ENCODE measurements at places on chromosomes 12 and 14.
A peak's percentile ranks its signal among the peaks of the same experiment; 100 is the strongest.

- no peak for DNase-seq
Measured at GRCh38 chr12:90024262-90024661, 315.6 kb upstream of the ATP2B1 start.

DNA sequence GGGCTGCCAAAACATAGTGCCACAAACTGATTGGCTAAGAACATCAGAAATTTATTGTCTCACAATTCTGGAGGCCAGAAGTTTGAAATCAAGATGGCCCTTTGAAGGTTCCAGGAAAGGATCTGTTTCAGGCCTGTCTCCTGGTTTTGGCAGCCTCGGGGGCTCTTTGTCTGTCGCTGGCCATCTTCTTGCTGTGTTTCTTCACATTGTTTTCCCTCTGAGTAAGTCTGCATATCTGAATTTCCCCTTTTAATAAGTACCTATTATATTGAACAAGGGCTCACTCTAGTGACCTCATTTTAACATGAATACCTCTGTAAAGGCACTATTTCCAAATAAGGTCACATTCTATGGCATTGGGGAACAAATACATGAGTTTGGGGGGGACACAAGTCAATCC lies 467.1 kb upstream of the MGAT4C start:
- DNase-seq: no peak

DNA sequence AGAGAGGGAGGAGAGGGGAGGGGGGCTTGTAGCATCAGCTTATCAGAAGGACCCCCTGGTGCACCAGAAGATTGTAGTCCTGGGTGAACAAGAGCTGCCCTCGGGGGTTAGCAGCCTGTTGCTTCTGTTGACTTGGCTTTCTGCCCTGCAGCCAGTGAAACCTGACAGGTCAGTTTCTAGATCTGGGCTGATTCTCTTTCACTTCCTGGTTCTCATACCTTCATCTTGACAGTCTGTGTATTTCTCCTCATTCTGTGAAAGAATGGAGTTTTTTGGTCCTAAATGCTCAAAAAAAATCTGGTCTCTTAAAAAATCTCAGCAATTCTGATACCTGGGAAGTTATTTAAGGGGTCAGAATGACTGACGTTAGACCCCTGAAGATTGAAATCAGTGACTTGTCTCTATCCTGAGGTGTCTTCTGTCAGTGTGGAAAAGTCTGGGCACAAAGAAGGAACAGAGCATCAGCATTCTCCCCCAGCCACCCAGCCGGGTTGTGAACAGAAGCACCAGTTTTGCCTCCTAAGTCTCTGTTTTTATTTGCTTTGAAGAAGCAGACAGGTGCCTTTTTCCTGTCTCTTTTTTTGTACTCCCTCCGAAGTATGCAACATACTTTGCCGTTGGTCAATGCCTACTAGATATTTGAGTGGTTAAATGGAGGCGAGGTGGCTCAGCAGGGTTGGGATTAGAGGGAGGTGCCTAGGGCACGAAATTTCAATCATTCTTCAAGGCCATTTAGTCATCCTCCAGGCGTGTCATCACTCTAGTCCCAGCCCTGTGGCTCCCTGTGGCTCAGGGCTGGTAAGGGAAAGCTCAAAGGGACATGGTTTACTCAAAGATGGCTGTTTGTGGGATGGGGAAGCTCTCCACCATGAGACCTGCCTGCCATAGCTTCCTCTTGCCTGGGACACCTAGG lies 24.0 kb downstream of the TTC9 start:
- DNase-seq: peak; percentile 68

DNA sequence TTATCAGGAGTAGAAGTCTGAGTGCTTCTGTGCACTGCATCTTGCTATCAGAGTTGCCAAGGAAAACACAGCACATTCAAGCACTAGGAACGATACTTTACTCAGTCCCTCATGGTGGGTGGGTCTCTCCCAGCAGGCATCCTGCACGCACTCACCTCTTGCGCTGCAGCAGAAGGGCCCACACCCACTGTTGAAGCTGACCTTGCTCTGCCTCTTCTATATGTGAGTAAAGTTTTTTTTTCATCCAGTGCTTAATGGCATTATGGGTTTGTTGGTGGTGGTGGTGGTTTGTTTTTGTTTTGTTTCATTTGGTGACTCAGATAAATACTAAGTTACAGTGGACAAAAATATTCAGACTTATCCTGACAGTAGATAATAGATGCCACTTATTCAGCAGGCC lies 348.5 kb downstream of the EGLN3 start:
- no peak for DNase-seq

DNA sequence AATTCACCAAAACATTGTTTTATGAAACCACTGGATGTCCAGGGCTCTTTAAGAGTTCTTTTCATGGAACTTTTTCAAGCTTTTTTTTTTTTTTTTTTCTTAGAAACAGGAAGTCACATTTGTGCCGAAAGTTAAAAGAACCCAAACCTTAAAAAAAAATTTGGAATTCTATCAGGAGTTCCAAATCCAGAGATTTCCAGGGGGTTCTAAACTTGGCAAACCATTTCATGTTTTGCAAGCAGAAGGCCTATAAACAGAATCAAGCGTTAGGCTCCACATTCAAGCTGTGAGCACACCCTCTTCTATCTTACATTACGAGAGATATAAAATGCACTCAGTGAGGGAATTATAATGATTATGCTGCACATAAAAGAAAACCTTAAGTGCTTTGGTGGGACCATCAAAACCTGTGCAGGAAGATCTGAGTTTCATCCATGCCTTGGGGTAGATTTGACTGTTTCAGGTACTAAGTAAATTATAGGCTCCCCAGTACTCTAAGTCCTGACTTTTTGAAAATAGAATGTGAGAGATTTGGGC lies 154.8 kb upstream of the FAR2 start:
- DNase-seq: no peak

- no peak for DNase-seq
Measured at GRCh38 chr12:86174188-86174587, 82.0 kb downstream of the MGAT4C start.

DNA sequence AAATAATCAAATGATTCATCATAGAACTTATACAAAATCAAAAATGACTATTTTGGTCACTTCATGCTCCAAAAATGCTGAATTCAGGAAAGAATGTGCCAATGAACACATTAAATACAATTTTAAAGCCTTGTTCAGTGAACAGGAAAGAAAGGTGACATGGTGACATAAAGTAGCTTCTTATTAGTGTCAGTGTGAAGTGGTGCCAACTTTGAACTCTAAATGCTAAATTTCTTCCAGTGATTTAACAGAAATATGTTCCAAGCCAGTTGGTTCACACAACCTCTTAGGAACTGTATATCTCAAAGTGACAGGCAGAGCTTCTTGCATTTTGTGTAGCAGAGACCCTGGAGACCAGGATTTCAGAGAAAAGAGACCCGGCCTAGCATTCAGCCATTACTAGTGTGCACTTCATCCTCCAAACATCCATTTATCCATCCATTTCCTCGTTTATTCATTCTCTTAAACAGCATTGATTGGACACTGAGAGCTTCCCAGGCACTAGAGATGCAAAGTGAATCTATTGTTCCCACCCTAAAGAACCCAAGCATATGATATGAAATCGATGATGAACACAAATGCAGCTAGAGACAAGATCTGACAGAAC lies 95.2 kb downstream of the FAR2 start:
- no peak for DNase-seq

GRCh38 chr12:29104516-29104915 lies 44.6 kb upstream of the FAR2 start:
- no peak for DNase-seq

GRCh38 chr12:105351523-105351922 lies 21.0 kb downstream of the C12orf75 start:
- no peak for DNase-seq

DNA sequence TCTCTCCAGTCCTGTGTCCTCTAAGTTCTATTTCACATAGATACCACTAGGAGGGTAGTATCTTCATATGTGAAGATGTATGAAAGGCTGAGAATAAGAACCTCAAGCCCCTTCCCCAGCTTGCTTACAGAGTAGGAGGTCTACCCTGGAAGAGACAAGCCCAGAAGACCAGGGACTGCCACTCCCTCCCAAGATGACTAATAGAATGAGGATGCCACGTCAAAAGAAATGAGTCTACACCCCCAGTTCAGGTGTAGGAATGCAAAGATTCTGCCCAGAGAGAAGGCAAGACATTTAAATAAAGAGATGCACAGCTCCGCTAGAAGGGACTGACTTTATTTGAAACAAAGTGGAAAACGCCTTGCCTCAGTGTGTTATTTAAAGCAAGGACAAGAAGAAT lies 1006.0 kb upstream of the USP15 start:
- no peak for DNase-seq

DNA sequence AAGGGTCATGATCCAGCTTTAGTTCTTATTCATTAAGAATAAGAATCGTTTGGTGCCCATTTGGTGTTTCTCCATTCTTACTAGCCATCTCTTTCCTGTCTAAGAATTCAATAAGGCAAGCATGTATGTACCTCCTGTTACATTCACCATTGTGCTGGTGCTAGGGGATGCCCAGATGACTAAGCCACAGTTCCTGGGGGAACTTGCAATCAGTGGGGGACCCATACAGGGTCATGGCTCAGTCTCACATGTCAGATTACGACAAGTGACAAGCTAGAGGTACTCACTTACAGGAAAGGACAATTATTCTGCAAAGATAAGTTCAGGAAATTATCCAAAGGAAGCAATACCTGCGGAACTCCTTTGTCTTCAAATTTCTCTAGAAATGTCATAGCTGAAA lies 125.4 kb downstream of the STXBP6 start:
- no peak for DNase-seq

DNA sequence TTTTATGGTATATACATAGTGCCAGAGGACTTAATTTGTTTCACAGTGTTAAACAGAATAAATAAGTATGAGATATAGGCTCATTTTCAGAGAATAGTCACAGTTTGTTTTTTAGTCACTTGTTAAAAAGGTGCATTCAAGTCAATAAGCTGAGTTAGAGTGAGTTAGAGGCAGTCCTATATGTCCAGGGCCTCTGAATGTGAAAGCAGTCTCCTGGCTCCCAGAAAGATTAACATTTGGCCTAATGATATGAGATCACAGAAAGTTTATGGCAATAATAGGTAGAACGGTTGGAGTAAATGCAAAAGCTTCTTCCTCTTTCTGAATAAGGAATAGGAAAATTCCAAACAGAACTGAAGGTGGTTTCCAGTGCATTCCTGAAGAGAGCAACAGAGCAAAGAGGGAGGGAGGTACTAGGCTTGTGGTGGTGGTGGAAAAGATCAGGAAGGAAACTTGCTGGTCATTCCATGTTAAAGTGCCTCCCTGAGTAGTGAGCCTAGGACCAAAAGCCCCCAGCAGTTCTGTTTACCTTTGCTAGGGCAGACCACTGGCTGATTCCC lies 54.4 kb downstream of the SLC38A4 start:
- no peak for DNase-seq

- DNase-seq: no peak
Measured at GRCh38 chr12:105622846-105623736, 292.6 kb downstream of the C12orf75 start.

DNA sequence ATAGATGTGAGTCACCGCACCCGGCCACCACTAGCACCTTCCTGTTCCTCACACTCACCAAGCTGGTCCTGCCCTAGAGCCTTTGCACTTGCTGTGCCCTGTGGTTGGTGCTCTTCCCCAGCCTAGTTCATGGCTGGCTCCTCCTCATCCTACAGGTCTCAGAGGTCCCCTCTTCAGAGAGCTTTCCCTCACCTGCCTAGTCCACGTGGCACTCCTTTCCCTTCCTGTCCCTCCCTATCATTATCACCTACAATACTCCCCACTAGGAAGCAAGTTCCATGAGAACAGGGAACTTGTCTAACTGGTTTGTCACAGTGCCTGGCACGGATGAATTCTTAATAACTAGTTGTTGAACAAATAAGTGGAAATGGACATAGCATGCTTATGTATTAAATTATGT lies 24.0 kb upstream of the TMED10 start:
- no peak for DNase-seq

GRCh38 chr12:90959538-90960139 lies 4.7 kb upstream of the CCER1 start:
- DNase-seq: peak; percentile 9

DNA sequence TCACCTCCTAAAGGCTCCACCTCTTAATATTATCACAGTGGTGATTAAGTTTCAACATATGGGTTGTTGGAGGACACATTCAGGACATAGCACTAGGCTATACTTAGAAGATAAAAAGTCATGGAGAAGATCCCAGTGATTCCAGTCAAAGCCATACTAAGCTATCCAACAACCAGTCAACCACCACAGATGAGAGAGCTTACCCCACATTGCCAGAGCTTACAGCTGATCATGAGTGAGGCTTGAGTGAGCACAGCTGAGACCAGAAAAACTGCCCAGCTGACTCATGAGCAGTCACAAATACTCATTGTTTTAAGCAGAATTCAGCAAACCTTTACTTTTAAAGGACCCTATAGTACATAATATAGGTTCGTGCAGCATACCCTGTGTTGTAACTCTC lies 85.1 kb downstream of the DRAM1 start:
- DNase-seq: no peak

- DNase-seq: no peak
Measured at GRCh38 chr12:26188641-26189040, 6.7 kb upstream of the SSPN start.

- DNase-seq: no peak
Measured at GRCh38 chr14:22887260-22887989, 4.4 kb downstream of the REM2 start.

- DNase-seq: no peak
Measured at GRCh38 chr14:71491931-71492330, 440.3 kb upstream of the RGS6 start.

- no peak for DNase-seq
Measured at GRCh38 chr12:92558806-92559205, 144.0 kb upstream of the PLEKHG7 start.

DNA sequence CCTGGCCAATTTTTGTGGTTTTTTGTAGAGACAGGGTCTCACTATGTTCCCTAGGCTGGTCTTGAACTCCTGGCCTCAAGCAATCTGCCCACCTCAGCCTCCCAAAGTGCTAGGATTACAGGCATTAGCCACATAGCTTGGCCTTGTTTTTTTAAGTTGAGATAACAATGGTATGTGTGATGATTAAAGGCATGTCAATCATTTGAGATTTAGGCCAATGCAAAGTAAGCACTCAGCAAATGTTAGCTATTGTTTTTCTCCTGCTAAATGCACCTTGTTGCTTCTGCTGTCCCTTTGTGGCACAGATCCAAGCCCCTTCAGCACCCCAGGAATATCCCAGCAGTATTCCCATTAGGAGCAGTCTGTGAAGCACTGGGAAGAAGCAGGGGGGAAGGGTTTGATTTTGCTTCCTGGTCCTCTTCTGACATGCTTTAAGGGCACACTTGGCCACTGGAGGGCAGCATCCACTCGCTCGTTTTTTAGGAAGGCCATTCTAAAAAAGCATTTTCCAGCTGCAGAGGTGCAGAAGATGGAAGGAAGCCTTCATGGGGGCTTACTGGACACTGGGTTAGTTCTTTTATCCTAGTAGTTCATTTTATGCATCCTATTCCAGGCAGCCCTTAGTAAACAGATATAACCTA lies 70.2 kb upstream of the ZFP36L1 start:
- DNase-seq: peak; percentile 64

DNA sequence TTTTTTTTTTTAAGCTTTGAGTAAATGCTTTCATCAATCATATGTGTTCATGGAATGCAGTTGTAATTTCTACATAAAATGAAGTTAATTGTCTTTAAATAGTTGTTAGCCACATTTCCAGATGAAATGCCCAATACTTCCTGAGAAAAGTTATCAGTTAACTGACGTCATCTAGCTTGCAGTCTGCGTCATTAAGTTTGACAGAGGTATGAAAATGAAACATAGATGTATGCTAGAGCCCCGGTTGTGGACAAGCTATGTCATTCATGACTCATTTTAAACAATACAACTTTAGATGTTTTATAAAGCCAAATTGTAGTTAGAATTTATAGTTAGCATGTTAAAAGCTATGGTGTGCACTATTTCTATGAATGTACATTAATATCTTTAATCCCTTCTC lies 90.7 kb downstream of the PLEKHA5 start:
- DNase-seq: no peak
